ENCODE measurements at places on chromosomes 3 and 15.
A peak's percentile ranks its signal among the peaks of the same experiment; 100 is the strongest.

DNA sequence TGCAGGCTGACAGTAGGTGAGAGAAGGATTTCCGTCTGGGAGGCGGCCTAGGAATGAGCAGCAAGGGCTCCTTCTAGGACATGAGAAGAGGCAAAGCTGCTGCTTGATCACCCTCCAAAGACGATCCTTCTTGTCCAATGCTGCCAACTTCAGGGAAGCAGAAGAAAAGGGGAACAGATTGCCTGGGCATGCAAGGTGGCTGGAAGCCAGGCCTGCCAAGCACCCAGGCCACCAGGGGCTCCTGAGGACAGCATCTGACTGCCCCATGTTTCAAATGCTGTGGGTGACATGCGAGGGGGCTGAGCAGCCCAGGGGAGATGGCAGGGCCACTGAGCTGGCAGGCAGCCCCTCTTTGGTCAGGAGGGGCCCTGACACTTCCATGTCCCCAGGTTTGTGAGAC lies 3.3 kb upstream of the GRIP2 start:
- DNase-seq: no peak

- DNase-seq: no peak
These were observed 81.2 kb upstream of the GOLGA8J start for GRCh38 chr15:30001602-30002001.

DNA sequence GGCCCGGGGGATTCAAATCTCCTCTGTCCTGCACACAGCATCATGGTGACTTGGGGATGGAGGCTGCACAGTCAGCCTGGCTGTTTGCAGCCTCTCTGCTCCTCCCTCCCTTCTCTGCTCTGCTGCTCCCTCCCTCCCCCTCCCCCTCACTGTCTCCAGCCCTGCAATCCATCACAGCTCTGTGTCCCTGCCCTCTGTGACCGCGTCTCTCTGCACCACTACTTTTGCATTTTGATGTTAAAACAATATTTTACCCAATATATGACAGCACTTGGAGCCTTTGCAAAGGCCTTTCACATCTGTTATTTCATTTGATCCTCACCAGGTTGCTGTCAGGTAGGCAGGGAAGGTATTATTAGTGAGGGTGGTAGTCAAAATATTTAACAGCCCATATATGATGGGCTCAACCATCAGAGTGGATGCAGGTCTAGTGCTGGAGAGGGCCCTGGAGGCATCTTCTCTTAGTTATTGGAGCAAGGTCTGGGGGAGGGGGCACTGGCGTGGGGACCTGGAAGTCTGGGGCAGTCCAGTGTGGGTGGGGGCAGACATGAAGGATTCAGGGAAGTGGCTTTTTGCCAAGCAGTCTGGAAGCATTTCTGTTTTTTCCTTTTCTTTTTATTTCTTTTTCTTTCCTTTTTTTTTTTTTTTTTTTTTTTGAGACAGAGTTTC lies 16.3 kb upstream of the VPS8 start:
- peak; percentile 89 for DNase-seq

DNA sequence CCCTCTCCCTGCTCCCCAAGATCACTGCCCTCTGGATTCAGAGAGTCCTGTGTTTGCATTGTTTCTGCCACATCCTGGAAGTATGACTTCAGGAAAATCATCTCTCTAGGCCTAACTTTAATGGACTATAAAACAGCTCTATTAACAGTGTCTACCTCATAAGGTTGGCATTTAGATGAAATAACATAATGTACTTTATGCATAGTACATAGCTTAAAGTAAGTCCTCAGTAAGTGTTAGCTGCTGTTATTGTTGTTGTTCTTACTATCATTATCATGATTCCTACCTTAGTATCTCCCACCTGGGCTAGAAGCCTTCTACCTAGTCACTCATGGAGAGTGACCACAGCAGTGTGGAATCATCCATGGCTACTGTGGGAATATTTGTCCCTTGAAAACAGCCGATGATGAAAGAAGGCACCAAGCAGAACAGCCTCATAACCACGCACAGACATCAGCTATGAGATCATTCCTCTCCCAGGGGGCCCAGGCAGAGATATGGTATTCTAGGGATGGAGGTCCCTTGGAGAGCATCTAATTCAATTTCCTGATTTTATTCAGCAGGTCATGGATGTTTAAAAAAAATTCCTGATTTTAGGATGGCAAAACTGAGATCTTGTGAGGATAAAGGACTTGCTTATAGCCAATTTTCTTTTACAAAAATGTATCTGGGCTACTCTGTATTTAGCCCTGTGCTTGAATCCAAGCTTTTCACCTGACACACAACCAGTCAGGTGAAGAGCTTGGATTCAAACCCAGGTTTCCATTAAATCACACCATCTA lies 1.9 kb downstream of the FSD2 start:
- DNase-seq: no peak

DNA sequence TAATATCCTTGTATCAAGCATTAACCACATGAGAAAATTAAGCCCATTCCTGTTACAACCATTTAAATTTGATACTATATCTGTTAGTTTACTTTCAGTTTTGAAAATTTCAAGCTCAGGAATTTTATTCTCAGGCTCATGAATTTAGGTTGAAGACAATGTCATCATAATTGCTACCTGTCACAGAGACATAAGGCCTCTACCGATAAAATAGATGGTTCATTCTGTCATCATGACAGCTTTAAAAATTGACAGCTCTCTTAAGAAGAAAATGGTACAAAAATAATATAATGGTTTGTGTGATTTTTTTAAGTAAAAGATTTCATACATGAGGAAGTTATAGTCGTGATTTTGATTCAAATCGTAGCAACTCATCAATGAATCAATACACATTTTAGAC lies 1003.2 kb downstream of the ROBO1 start:
- no peak for DNase-seq

- no peak for DNase-seq
These were observed 73.0 kb downstream of the FILIP1L start for GRCh38 chr3:100041328-100041749.

DNA sequence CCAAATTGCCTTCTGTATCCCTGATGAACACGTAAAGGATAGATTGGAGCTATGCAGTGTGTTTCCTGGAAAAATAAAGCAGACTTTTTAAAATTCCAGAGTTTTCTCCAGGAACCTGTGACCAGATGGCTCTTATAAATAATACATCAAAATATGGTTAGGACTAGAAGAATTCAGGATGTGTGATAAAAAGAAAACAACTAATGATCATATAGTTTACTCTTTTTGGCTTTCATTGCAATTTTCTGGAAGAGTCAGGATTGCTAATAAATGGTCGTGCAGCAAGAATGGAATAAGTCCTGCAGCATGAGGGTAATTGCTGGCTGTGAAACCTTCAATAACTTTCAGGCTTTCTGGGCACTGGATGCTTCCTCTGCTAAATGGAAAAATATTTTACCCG lies 30.2 kb upstream of the DENND4A start:
- DNase-seq: no peak

DNA sequence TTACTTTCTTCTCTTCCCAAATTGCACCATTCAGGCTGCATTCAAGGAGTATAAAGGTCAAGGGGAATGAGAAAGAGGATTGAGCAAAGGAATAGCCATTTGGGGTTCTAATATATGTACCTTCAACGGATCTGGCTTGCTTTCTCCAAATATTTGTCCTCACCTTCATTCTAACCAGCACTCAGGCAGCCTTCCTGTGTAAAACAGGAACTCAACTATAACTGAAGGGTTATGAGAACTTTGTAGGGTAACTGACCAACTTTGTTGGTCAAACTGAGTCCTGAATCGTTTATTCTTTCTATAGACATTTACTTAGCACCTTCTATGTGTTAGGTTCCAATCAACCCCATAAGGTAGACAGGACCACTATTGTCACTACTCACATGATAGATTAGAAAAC lies 5.1 kb upstream of the CPOX start:
- DNase-seq: no peak

DNA sequence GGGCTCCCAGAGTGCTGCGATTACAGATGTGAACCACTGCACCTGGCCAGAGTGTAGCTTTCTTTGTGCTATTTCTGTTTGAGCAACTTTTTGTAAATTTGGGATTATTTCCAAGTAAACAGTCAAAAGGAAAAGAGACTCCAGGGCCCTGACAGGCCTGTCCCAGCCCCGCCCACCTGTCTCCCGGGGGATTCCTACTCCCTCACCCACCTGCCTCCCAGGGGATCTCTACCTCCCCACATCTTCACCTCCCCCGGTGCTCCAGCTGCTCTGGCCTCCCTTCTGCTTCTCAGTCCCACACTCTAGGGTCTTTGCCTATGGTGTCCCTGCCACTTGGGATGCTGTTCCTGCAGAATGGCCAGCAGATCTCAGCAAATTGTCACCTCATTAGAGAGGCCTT lies 7.0 kb downstream of the RHCG start:
- DNase-seq: no peak

DNA sequence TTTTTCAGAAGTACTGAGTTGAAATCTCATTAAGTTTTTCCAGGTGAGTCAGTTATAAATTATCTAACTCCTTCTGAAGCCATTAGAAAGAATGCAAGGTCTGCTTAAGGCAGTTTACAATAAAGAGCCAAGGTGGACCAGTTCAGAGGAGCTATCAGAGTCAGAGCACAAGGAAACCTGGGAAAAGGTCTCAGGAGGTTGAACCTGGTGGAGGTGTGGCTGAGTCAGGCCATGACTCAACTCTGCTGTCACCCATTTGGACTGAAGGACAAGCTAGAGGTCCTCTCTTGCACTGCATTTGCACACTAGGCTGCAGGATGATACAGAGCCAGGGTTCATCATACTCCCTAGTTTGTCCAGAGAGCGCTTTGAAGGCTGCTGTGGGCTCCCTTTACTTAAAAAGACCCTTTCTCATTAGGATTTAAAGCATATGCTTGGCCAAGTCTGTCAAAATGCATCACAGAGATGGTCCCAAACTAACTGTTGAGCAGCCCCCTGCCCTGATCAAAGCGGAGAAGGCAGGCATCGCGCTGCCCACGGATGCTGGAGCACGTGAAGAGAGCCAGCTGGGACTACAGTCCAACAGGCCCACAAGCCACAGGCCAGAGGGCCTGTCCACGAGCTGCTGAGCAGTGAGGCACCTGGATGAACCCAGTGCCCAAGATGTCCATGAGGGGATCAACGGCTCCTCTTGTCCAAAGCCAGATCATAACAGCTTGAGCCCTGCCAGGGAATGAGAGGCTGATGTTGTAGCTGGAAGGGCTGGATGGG lies 26.0 kb upstream of the MRPS22 start:
- DNase-seq: no peak

GRCh38 chr3:90055666-90056065 lies 948.2 kb downstream of the EPHA3 start:
- no peak for DNase-seq

DNA sequence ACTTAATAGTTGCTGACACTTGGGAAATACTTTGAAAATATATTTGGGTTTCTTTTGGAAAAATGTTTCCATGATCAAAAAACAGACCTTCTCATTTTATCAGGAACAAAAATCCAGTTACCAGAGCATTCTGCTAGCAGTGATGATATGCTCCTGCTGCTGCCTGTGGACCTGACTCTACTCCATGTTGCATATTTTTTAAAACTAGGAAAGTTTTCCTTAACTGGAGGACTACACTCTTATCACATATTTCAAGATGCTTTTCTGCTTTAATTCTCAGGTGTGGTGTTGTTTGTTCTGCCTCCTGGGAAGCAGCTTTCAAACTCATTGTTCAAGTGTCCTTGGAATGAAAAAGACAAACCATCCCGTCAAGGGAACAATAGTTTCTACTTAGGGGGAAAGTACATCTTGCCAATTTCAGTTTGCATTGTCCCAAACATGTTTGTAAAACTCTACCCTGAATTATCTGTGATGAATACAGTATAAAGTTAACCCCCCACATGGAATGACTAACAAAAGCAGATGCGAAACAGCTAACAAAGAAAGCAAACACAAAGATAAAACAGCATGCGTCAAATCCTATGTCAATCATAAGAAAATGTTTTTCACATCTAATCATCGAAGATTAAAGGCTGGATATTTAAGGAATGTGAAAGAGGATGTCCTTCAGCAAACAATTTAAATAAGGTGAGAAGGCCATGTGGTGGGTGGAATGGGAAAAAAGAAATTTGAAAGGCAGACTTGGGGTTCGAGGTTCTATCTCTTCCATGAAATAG lies 40.1 kb upstream of the PSMD6 start:
- DNase-seq: no peak

GRCh38 chr15:48566668-48567067 lies 78.8 kb downstream of the FBN1 start:
- peak; percentile 53 for DNase-seq

GRCh38 chr3:106768941-106769480 lies 608.2 kb upstream of the CCDC54 start:
- peak; percentile 25 for DNase-seq

GRCh38 chr3:47197287-47197686 lies 33.4 kb upstream of the SETD2 start:
- no peak for DNase-seq

GRCh38 chr3:155420406-155420805 lies 126.9 kb upstream of the STRIT1 start:
- DNase-seq: no peak

DNA sequence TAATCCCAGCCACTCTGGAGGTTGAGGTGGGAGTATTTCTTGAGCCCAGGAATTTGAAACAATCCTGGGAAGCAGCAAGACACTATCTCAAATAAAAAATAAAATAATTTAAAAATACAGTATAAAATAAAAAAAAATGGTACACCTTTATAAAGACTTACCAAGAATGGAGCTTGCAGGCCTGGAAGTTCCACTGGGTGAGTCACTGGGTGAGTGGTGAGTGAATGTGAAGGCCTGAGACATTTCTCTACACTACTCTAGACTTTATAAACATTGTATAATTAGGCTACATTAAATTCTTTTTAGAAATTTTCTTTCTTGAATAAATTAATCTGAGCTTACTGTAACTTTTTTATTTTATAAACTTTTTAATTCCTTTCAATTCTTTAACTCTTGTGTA lies 609.1 kb upstream of the BCHE start:
- no peak for DNase-seq

DNA sequence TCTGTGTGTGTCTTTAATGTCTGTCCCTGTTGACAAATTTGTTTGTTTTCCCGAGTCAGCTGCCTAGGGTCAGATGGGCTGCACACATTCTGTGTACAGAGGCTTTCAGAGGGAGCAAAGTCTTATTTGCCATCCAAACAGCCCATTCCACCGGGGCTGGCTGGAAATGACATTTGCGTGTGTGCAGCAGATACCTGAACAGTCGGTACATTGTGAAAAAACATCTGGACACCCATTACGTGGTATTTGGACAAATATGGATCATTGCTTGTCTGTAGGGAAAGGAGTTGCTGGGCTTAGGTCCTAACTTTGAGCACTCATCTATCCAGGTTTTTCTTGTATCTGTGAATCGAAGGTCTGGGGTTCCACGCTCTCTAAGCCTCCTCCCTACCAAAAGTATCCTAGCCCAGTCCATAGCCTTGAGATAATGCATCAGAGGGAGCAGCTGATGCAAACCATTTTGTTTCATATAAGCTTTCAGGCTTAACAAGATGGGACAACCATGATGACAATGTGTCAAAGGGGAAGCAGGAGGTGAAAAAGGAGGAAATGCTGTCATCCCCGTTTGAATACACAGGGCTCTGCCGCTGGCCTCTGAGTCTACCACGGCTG lies 22.2 kb upstream of the CMTM8 start:
- DNase-seq: no peak

DNA sequence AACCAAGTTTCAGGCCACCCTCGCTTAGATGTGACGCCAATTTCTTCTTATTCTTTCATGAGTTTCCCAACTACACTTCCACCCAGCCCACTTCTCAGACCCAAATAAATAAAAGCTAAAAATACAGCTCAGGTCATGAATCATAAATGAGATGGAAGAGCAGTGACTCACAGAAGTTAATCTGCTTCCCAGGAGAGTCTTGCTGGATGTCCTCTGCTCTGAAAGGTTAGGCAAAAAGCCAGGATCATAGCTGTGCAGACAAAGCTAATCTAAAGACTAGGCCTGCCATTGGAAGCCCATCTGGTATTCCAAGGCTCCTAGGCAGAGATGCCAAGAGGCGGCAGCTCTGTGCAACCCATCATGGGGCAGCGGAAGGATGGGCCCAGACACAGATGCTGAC lies 24.1 kb downstream of the SHC4 start:
- DNase-seq: no peak
